ENCODE measurements at places on chromosomes 1 and 21.

- DNase-seq, result no peak
These were observed 411.6 kb downstream of the MATN1 start for GRCh38 chr1:30311749-30312148.

DNA sequence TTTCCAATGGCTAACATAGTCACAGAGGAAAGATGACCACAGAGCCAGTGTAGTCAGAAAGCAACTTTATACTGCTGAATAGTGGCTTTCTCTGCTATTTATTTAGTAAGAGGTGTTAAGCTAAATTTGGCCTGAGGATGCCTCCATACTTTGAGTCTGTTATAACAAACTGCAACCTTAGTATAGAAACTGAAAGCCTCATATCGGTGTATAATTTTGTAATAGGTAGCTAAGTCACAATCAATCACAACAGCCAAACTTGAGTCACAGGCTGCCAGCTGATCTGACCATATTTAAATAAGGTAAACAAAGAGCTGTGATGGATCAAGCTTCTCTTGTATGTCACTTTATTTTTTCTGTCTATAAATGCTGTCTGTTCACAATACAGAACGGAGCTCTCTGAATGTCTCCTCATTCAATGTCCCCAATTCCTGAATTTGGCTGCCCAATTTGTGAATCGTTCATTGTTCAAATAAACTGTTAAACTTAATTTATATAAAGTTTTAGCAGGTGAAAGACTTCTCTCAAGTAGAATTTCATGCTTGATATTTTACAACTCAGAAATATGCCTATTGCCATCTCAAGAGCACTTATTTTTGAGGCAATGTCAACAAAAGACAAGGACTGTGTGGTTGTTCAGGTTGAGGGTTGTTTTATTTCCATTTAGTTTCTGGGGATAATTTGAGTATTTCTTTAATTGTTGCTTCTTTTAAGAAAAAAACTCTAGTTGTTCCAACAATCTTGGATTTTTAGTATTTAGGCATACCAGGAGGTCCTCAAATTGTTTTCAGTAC, 339.7 kb upstream of the B3GALT2 start:
- DNase-seq, result no peak

DNA sequence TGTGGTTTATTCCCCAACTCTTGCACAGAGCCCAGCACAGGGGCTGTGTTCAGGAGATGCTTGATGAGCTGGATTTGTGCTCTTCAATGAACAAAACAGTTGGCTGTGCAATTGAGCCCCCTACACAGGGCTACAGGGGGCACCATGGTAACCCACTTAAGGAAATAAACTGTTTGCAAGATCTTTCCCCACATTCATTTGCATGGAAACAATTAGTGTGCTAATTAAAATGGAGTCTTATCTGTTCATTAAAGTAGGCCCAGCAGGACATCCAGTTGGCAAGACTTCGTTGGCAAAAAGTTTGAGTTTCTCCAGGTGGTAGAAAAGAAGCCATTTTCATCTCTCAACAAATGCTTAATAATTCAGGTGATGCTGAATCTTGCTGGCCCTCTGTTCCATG, 15.3 kb downstream of the KLHDC7A start:
- DNase-seq, result no peak

DNA sequence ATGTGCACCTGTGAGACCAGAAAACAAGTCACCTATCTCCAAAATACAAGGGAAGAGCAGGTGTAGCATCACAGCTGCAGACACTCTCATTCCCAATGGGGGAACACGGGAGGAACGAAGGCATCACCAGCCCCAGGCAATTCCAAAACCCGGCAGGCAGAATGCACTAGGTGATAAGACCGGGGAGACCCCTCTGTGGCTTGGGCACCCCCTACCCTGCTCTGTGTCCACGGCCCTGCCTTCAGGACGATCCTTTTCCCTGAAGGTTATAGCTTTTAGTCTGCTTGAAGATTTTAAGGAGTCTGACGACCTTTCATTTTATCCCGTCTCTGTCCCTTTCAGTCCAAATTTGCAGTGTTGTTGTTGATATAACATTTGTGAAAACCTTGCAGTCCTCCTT, 19.2 kb downstream of the TRPM2 start:
- DNase-seq, result no peak

DNA sequence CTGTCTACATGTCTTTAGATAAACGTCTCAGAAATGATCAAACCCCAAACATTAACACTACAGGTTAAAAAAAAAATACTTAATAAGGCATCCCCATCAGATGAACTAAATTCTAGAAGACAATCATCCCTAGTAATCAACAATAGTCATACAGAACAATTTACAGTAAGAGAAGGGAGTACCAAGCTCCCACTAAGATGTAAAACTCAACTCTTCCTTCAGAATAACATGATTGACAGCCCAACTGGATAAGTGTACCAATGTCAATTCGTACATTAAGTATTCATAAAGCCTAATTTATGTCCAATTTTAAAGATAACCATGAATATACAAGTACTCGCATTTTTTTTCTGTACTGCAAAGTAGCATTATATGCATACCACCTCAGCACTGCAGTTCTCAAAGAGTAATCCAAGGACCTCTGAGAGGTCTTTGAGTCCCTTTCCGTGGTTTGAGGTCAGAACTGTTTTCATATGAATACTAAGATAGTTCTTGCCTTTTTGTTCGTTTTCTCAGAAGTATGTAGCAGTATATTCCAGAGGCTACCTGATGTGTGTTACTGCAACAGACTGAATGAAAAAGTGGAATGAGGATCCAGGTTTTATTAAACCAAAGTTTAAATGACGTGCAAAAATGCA, 6.6 kb downstream of the SCAF4 start:
- no peak for DNase-seq

GRCh38 chr1:165882168-165882837, 54.9 kb downstream of the UCK2 start:
- DNase-seq, result no peak

GRCh38 chr1:27554759-27555699, 48.9 kb downstream of the AHDC1 start:
- DNase-seq, result no peak

- DNase-seq, result no peak
These were observed 35.7 kb downstream of the MORN1 start for GRCh38 chr1:2355373-2356261.

DNA sequence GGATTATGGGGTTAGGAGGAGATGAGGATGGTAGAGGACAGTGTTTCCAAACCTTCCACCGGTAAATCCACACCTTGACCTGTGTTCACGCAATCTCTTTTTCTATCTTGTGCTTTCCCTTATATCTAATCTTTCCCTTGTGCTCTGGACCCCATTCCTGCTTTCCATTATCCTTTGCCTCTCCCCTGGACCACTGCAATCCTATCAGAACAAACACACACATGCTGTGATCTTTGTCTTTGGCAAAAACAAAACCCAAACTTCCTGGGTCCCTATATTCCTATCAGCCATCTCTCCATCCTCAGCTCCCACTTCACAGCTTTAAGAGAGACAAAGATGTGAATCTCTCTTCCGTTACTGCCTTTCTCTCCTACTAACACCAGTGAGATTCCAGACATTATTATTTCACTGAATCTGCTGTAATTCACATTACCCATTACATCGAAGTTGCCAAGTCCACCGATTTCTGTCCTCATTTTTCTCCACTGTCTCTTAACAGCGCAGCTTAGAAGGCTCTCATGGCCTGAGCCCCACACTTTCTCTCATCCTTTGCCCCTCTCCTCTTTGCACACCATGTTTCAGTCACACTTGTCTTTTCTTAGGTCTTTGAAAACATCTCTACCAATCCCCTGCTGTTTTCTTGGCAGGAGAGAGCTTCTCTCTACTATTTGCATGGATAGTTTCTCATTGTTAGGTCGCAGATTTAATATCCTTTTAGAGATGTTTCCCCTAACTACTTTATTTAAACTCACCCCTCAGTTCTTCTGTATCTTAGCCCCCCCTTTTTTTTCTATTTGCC, 230.0 kb upstream of the B3GALT2 start:
- no peak for DNase-seq

- DNase-seq, result no peak
These were observed 276.9 kb upstream of the RUNX1 start for GRCh38 chr21:35325953-35326352.

- no peak for DNase-seq
These were observed 29.2 kb downstream of the DNASE2B start for GRCh38 chr1:84427250-84428188.

- DNase-seq, result no peak
These were observed 489 bp downstream of the ACOT11 start for GRCh38 chr1:54548389-54549044.

DNA sequence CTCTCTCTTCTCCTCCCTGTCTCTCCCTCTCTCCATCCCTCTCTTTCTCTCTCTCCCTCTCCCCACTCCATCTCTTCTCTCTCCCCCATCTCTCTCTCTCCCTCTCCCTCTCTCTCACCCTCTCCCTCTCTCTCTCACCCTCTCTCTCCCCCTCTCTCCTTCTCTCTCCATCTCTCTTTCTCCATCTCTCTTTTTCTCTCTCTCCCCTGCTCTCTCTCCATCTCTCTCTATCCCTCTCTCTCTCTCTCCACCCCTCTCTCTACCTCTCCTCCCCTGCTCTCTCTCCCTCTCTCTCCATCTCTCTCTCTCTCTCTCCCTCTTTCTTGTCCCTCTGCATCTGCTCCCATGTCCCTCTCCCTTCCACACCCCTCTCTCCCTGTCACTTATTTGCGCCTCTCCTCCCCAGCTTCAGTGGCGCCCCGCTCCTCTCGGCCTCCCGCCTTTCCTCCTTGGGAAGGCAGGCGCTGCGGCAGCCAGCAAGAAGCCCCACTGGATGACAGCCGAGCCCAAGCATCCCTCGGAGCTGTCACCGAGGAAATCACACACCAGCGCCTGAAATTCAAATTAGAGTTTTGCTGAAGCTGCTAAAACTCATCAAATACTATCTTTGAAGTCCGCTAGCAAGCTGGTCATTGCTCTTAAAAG, 15.3 kb upstream of the EPHA8 start:
- no peak for DNase-seq

DNA sequence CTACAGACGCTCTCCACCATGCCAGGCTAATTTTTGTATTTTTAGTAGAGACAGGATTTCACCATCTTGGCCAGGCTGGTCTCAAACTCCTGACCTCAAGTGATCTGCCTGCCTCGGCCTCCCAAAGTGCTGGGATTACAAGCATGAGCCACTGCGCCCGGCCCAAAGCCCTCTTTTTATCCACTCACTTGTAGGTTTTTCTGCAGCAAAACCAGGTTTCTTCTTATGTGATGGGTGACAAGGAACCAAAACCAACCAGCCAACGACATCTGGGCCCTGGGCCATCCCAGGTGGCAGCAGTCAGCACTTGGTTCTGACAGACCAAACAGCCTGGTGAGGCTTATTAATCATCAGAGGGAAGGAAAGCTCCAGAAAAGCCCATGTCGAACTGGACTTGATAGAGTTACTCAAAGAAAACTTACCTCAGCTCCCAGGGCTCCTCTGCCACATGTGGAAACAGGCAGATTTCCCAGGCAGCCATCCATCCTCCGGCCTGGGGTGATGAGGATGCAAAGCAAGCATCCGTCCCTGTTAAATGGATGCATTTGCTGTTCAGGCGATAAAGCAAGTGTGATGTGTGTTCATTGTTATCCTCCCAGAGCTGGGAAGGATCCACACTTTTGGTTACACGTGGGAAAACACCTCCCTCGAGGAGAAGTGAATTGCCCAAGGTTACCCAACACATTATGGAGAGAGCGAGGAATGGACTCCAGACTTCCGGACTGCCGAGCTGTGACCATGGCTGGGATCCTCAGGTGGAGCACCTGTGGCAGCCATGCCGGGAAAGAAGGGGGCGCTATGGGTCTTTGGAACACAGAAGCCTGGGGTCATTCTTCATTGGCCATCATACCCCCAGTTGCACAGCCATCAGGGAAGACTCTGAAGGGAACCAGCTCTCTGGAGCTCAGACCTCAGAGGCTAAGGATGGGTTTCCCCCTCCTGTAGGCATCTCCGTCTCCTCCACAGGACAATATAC, 118.8 kb downstream of the HUNK start:
- no peak for DNase-seq

DNA sequence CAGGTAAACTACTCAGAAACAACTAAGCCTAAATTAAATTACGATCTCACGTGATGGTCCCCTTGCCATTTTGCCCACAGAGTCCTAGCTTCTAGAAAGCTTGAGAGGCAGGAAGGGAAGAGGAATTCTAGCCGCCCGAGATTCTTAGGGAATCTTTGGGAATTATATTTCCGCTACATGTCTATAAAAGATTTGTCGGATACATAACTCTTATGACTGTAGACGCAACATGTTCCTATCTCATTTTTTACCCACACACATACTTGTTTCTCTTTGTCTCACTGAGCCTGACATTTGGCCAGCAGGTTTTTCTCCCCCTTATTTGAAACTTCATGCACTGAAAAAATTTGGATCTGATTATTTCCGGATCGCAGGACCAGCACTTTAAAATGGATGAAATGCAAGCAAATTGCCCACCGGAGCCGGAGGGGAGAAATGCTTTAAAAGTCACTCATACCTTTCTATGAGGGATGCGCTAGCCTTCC, 5.5 kb downstream of the GLIS1 start:
- DNase-seq, result no peak

GRCh38 chr1:240109920-240110636, 18.4 kb downstream of the FMN2 start:
- no peak for DNase-seq

DNA sequence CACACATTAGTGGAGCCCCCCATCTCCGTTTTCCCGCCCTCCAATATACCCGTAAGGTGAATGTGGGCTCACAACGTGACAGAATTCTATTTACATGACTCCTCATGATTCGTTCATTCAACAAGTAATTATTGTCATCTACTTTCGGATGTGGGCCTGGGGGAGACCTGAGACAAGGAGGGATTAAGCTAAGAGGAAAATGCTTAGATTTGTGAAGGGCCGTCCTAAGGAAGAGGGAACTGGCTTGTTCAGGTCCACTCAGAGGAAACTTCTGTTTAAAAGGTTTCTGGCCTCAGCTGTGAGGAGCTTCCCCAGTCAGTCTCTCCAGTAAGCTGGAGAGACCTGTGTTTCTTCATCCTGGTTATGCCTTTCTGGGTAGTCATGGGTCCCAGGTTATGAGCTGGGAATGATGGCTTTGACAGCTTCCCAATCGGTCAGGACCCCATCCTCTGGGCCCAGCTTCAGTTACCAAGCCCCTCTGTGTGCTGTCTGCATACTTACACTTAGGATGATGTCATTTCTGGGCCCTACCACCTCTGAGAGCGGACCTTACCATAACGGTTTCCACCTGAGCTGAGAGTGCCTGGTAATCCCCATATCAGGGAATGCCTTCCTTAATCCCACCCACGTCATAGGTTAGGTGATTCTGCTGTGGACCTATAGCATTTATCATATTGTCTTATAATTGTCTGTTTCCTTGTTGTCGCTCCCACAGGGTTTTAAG, 687 bp upstream of the ERI3 start:
- DNase-seq, result no peak
